Stromal cell of bone marrow (primary cell): ENCODE measurements at places on chromosomes 3 and 15.

DNA sequence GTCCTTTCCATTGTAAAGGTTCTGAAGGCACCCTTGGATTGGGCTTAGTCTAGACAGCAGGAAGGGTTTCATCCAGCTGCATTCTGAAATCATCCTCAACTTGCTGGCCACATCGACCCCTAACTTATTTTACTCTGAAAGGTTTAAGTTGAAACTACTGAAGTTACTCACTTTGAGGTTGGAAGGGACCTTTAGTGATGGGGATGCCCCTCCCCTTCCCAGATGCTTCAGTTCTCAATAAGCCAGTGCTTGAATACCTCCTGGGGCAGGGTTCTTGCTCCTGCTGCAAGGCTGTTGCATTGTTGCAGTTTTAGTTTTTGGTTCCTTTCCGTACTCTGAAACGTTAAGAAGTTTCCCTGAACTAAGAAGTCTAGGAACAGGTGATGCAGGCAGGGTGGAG lies 26.4 kb downstream of the FGD5 start:
- DNase-seq = no peak

GRCh38 chr3:115217678-115218451 lies 70.8 kb upstream of the ZBTB20 start:
- DNase-seq = peak; percentile 50

GRCh38 chr3:166283840-166284239 lies 446.6 kb upstream of the BCHE start:
- DNase-seq = peak; percentile 77

- no peak for DNase-seq
Observed at GRCh38 chr15:70443486-70444273, 319.7 kb downstream of the UACA start.

GRCh38 chr15:58229297-58229768 lies 91.2 kb downstream of the AQP9 start:
- no peak for DNase-seq
